Stimulated activated CD4-positive, alpha-beta T cell treated with anti-CD3 and anti-CD28 coated beads, Interleukin-15, amount 100 ng/mL, for 1 hour (primary cell): ENCODE measurements at places on chromosomes 7 and 10.

DNA sequence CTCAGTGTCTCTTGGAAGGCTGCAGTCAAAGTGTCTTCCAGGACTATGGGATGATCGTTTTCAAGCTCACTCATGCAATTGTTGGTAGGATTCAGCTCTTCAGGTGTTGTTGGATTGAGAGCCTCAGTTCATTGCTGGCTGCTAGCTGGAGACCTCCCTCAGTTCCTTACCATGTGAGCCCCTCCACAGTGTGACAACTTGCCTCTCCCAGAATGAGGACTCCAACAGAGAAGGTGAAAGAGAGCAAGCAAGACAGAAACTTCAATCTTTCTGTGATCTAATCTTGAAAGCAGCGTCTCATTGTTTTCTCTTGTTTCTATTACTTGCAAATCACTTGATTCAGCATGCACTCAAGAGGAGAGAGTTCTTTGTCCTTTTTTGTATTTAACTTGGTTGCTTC lies 22.5 kb downstream of the MGAM start:
- no peak for DNase-seq

DNA sequence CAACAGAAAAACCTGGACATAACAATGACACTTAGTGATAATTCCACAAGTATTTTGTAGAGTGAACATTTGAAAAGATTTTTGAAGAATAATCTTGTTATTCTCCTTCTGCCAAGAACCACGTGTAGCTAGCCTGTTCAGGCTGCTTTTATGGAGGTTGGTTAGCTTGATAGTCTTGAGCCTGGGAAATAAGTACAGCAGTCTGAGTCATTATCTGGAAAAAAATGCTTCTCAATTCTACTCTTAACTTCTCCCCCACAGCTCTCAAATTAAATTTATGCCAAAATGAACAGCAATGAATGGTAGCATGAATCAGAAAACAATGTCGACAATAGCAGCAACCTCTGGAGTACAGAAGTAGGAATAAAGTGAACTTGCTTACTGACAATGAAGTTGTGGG lies 63.2 kb downstream of the GPR37 start:
- DNase-seq, result no peak

DNA sequence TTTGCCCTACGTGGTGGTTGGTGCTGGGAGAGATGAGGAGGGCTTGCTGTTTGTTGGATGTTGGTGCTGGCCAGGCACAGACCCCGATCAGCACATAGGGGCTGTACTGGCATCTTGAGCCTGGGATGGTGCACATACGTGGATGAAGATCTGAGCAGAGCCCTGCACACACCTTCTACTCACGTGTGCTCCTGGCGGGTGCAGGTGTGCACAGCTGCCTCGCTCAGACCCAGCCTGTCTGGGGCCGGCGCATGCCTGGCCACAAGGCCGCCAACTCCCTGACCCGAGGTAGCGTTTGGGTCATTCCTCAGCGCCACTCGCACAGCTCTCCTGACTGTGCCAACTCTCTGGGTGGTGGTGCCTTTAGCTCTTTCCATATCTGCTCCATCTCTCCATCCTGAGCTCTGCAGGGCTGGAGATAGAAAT lies 18.6 kb downstream of the PALD1 start:
- no peak for DNase-seq

- DNase-seq, result no peak
These were observed 53.9 kb downstream of the CUBN start for GRCh38 chr10:17075533-17076359.

DNA sequence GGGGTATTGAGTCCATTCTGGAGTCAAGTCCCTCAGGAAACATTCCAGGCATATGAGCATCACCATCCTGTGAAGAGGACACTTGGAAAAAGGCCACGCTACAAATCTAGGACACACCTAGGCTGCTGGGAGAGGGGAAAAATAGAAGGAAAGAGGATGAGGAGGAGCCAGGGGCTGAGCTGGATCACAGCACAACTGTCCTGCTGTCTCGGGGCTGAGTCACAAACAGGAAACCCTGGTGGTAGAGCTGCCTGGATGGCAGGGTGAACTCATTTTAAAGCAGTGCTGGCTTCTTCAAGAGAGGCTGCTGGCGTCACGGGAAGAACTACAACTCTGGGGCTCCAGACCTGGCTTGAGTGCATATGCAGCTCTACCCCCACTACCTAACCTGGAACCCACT lies 151.5 kb downstream of the RNF216 start:
- DNase-seq, result no peak

GRCh38 chr7:112798274-112799159 lies 8.3 kb upstream of the TMEM168 start:
- no peak for DNase-seq

DNA sequence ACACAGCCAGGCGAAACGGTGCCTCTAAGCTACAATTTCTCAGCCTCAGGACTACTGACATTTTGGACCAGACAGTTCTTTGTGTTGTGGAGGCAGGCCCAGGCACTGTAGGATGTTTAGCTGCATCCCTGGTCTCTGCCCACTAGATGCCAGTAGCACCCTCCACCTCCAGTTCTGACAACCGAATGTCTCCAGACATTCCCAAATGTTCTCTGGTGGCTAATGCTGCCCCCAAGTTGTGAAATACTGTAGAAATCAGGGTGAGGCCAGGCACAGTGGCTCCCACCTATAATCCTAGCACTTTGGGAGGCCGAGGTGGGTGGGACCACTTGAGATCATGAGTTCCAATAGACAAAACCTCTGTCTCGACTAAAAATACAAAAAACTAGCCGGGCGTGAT lies 18.2 kb downstream of the HNRNPF start:
- no peak for DNase-seq
